ENCODE measurements at places on chromosomes 11 and 22. TPM values are rescaled to one million over a fixed set of nuclear protein-coding genes. Genes with fewer than 3 reads are reported as not detected.

Gene MIAT
- 0.72 TPM for total RNA-seq

Gene GLYAT
- not detected for total RNA-seq

Gene OR5B21
- not detected for total RNA-seq

Gene BCO2
- total RNA-seq, result 1.4 TPM

Gene ADAMTS15
- total RNA-seq, result 94.9 TPM

Gene MRGPRF
- total RNA-seq, result 65.7 TPM

Gene NAV2
- 12.6 TPM for total RNA-seq

Gene TMEM132A
- 41.5 TPM for total RNA-seq

Gene FGF4
- total RNA-seq, result not detected

Gene RAB38
- total RNA-seq, result 0.52 TPM

Gene ZNF214
- total RNA-seq, result 2.7 TPM

Gene NCF4
- not detected for total RNA-seq

Gene CLNS1A
- total RNA-seq, result 155 TPM

Gene MMP13
- total RNA-seq, result not detected

Gene SLN
- total RNA-seq, result 1.1 TPM

Gene SPDYC
- total RNA-seq, result not detected

Gene DGKZ
- 43.2 TPM for total RNA-seq

Gene CD3E
- not detected for total RNA-seq

Gene DDX25
- total RNA-seq, result not detected

Gene BLID
- total RNA-seq, result 40.5 TPM

Gene SH3BP1
- total RNA-seq, result 10.6 TPM

Gene CFAP300
- total RNA-seq, result 3.2 TPM

Gene CECR2
- total RNA-seq, result 0.03 TPM
